Natural killer cell treated with Interleukin-12 subunit alpha and Interleukin-12 subunit beta and Interleukin-15 and Interleukin-18, amount 100 ng/mL, for 72 hours (primary cell): ENCODE measurements at places on chromosomes 5 and 9. TPM values are rescaled to one million over a fixed set of nuclear protein-coding genes. Genes with fewer than 3 reads are reported as not detected.
A peak's percentile ranks its signal among the peaks of the same experiment; 100 is the strongest.

Gene CMBL
- 0.36 TPM for total RNA-seq

Gene PPWD1
- total RNA-seq, result 45.1 TPM

Gene SPATA31E1
- total RNA-seq, result not detected

- no peak for DNase-seq
- no peak overlapping the region for H3K27ac ChIP-seq
- H3K4me3 ChIP-seq, result no peak overlapping the region
- H3K27me3 ChIP-seq, result no peaks in the 10 kb centered on the region
- H3K36me3 ChIP-seq, result no peaks in the 10 kb centered on the region
- H3K4me1 ChIP-seq, result no peaks in the 10 kb centered on the region
Observed at GRCh38 chr9:115930472-115930871, 223.1 kb upstream of the PAPPA start.

- no peak for DNase-seq
- no peak overlapping the region for H3K27ac ChIP-seq
- H3K27me3 ChIP-seq, result no peaks in the 10 kb centered on the region
- H3K4me1 ChIP-seq, result no peaks in the 10 kb centered on the region
- H3K36me3 ChIP-seq, result no peaks in the 10 kb centered on the region
Observed at GRCh38 chr5:101686536-101687157, 609.4 kb downstream of the SLCO4C1 start.

GRCh38 chr9:80866576-80867227, 822.6 kb downstream of the TLE1 start:
- H3K4me1 ChIP-seq, result no peaks in the 10 kb centered on the region
- no peak overlapping the region for H3K27ac ChIP-seq
- H3K27me3 ChIP-seq, result no peaks in the 10 kb centered on the region
- no peak for DNase-seq
- no peak overlapping the region for H3K4me3 ChIP-seq

- H3K4me1 ChIP-seq, result peaks cover 43% of the 10 kb centered on the region
- H3K36me3 ChIP-seq, result no peaks in the 10 kb centered on the region
- no peak for DNase-seq
- peak overlapping the region; percentile 42 for H3K4me3 ChIP-seq
Observed at GRCh38 chr9:92666912-92667532, 2.9 kb downstream of the IPPK start.

GRCh38 chr5:6700685-6701355, 12.4 kb upstream of the TENT4A start:
- H3K4me3 ChIP-seq, result no peak overlapping the region
- peaks cover 37% of the 10 kb centered on the region for H3K27me3 ChIP-seq
- H3K27ac ChIP-seq, result no peak overlapping the region
- H3K36me3 ChIP-seq, result no peaks in the 10 kb centered on the region
- H3K4me1 ChIP-seq, result peaks cover 15% of the 10 kb centered on the region

GRCh38 chr5:90368454-90369246, 40.9 kb downstream of the CETN3 start:
- DNase-seq, result no peak
- H3K4me1 ChIP-seq, result no peaks in the 10 kb centered on the region
- H3K27me3 ChIP-seq, result peaks cover 21% of the 10 kb centered on the region
- H3K4me3 ChIP-seq, result no peak overlapping the region
- H3K36me3 ChIP-seq, result peaks cover 6% of the 10 kb centered on the region

- no peak overlapping the region for H3K4me3 ChIP-seq
- peaks cover 5% of the 10 kb centered on the region for H3K36me3 ChIP-seq
- no peaks in the 10 kb centered on the region for H3K4me1 ChIP-seq
- no peak overlapping the region for H3K27ac ChIP-seq
Observed at GRCh38 chr9:110835859-110836271, 167.3 kb downstream of the MUSK start.

DNA sequence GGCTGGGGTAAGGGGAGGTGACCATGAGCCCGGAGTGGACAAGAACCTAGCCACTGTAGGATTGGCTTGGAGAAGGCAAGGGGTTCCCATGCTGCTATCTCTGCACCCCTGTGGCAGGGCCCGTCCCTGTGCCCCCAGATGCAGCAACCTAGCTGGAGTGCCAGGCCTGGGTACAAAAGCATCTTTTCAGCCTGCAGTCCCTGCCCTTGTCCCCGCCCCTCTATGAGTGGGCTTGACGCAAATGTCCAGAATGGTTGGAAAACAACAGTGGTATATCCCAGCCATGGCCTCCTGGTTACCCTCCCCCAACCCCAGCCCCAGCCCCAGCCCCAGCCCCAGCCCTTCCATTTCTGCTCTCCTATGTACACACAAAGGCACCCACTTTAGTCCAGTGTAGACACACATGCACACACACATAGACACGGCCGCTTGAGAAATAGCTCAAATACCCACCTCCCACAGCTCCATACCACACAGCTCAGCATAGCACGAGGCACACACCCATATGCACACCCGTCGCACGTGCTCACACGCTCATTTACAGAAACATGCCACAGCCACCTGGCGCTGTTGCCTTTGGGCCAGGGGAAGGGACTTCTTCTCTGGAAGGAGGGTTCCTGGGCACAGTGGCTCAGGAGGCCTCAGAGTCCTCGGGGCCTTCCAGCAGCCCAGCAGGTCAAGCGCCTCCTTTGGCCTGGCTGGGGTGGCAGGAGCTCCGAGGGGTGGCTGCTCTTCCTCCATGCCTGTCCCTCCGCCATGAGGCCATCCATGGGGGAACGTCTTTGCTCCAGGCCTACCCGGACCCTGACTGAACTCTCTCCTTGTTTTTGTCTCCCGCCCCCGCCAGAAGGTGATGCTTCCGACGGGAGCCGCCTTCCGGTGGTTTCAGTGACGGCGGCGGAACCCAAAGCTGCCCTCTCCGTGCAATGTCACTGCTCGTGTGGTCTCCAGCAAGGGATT, 34.1 kb downstream of the CXXC5 start:
- no peak overlapping the region for H3K4me3 ChIP-seq
- H3K4me1 ChIP-seq, result peaks cover 27% of the 10 kb centered on the region
- DNase-seq, result no peak
- H3K27me3 ChIP-seq, result no peaks in the 10 kb centered on the region
- H3K27ac ChIP-seq, result no peak overlapping the region

- peaks cover 16% of the 10 kb centered on the region for H3K36me3 ChIP-seq
- no peak overlapping the region for H3K4me3 ChIP-seq
- no peaks in the 10 kb centered on the region for H3K27me3 ChIP-seq
Observed at GRCh38 chr5:111635916-111636570, 121.0 kb downstream of the NREP start.

DNA sequence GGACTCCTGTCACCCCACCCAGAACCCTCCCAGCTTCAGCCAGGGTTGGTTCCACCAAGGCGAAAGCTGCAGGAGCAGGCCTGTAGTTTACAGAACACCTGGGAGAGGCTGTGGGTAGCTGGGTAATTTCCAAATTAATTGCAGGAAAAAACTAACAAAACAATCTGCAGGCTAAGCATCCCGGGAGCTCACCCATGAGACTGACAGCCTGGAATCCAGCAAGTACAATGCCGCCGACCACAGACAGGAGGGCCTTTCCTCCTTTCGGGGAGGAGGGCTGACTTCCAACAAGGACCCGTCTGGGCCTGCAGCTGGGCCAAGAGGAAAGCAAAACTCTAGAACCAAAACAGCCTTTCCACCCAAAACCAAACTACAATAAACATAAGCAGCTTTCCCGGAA, 10.3 kb downstream of the FOXE1 start:
- H3K36me3 ChIP-seq, result peaks cover 27% of the 10 kb centered on the region
- peaks cover 65% of the 10 kb centered on the region for H3K27me3 ChIP-seq
- H3K4me1 ChIP-seq, result no peaks in the 10 kb centered on the region
- DNase-seq, result no peak
- no peak overlapping the region for H3K4me3 ChIP-seq

- no peaks in the 10 kb centered on the region for H3K4me1 ChIP-seq
- H3K27me3 ChIP-seq, result peaks cover 23% of the 10 kb centered on the region
- H3K36me3 ChIP-seq, result no peaks in the 10 kb centered on the region
Observed at GRCh38 chr5:113223831-113224604, 210.8 kb downstream of the TSSK1B start.
